ENCODE measurements at places on chromosomes 4 and X.

GRCh38 chr4:88979276-88979675, 77.7 kb downstream of the FAM13A start:
- DNase-seq: no peak

GRCh38 chr4:80115368-80116181, 42.5 kb upstream of the ANTXR2 start:
- DNase-seq: no peak

- DNase-seq: no peak
These were observed 5.5 kb upstream of the TMEM255A start for GRCh38 chrX:120316587-120317283.

DNA sequence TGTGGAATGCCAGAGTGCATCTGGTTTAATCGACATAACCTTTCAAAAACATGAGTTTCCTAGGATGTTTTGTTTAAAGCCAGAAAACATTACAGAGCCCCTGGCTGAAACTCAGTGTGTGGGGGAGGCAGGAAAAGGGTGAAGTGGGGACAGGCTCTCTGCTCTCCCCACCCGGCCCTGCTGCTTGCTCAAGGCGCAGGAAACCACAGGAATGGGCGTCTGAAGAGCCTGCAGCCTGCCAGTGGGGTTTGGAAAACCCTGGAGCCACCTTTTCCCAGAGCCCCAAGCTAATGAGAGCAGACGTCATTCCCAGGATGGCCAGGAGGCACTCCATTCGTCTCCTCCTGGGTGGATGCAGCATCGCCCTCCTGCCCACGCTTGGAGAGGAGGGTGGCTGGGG, 240.6 kb downstream of the AFAP1 start:
- no peak for DNase-seq

- DNase-seq: no peak
These were observed 7.7 kb downstream of the FGG start for GRCh38 chr4:154604696-154605200.

DNA sequence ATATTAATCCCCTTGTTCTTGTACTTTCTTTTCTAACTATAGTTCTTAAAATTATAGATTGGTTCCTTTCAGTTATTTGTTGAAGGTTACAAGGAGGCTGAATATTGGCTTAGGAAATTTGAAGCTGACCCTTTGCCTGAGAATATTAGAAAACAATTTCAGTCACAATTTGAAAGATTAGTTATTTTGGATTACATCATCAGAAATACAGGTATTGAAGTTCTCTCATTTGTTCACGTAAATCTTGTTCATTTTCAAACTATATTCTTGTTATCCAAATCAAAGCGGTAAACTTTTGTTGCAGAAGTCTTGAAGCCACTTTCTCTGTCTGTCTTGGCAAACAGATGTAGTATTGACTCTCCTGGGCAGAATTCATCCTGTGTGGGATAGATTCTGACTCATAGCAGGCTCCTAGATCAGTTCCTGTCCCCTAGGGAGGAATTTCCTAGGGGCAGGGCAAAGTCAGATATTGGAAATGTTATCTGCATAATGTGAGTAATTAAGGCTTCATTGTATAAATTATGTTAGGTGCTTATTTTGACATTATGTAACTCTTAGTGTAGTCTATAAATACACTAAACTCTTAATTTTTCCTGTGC, 25.2 kb downstream of the PI4K2B start:
- DNase-seq: no peak

GRCh38 chrX:69083361-69083760, 81.9 kb downstream of the PJA1 start:
- DNase-seq: no peak
